ENCODE measurements at places on chromosomes 1 and 21.

GRCh38 chr1:182589520-182589919, 464 bp upstream of the RNASEL start:
- no peak for DNase-seq

DNA sequence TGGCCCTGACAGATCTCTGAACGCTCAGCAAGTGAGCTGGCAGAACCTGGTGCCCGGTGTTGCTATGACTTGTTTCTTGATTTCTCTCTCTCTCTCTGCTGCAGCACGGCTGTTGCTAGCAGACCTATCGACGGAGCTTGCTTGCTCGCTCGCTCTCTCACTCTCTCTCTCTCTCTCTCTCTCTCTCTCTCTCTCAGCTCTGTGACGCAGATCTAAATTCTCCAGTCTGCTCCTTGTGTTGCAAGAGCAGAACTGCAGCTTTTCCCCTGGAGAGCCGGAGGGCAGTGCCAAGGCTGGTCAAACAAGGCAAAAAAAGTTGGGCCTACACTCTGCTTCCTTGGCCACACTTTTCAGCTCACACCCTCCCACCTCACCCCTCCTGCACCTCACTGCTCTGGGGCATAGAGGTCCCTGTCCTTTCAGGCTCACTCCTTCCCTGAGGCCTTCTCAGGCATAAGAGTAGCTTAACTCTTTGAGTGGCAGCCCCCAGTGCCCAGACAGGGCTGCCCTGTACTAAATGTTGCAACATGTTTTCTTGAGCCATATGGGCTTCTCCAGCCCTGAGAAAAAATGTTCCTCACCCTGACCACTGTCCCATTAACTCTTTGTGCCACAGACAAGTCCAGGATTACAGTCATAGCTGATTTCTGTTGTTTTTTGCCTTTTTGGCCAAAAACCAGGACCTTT, 72.2 kb downstream of the CD46 start:
- DNase-seq, result peak; percentile 100

DNA sequence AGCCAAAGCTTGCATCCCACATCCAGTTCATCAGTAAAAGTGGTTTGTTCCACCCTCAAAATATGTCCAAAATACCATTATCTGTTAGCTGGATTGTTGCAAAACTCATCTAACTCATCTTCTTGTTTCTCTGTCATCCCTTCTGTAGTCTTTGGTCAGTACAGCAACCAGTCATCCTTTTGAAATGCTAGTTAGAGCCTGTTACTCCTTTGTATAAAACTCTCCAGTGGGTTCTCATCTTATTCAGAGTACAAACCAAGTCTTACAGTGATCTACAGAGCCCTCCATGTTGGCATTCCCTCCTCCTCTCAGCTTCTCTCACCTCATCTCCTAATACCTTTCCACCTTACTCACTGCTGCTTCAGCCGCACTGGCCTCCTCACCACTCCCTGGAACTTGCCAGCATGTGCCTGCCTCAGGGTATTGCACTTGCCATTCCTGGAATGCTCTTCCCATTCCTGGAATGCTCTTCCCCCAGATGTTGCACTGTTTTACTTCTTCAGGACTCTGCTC, 70.6 kb downstream of the LAMC1 start:
- peak; percentile 51 for DNase-seq

- DNase-seq, result no peak
Observed at GRCh38 chr1:242784807-242785206, 260.3 kb upstream of the PLD5 start.

DNA sequence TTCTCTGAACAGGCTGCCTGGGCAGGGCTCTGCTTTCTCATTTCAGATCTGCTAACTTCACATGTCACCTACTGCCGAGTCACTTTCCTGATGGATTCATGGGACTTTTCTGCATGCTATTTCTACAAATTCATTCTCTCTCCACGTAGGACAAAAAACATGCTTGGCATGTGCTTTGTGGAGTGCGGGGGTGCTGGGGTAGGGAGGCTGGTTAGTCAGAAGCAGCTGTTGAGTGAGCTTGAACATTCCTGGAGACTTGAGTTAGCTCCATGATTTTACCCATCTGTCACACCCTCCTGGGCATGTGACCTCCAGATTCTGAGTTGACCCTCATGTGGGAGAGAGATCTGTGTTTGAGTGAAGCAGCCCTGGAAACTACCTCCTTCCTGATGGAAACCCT, 71.4 kb downstream of the UCK2 start:
- peak; percentile 97 for DNase-seq

DNA sequence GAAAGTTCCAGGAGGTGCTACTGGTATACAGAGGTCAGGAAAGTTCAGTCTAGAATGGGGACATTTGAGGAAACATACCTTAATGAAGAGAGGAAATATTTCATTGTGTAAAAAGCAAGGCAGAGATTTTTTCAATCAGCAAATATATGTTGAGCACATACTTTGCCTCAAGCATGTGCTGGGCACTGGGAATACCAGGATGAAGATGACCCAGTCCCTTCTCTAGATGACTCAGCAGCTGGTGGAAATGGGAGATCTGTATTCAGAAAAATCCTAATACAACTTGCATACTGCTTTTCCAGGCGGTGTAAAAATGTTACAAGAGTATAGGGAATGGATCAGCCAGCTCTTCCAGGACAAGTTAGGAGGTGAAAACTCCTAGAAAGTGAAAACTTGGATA, 229.3 kb downstream of the FGGY start:
- DNase-seq, result no peak

DNA sequence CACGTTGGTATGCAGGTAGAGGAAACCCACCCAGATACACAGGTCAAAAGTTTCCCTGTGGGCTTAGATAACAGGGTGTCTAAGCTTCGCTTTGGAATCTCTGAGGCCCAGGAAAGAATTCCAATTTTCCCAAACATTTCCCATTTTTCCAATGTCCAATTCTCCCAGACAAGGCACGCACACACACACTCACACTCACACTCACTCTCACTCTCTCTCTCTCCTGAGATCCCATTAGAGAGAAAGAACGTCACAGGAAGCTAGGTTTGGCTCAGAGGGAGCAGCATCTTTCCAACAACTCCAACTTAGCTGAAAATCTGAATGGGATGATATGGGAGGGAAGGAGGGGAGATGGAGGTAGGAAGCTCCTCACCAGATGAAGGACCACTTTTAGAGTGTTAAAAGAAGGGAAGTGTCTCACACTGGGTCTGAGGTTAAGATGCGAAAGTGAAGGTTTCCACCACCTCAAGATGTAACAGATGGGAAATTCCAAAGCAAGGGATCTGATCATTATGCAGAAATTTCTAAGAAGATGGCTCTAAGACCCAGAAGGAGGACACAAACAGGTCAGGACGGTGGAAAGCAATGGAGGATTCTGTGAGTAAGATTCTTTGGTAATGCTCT, 63.5 kb downstream of the GNG12 start:
- no peak for DNase-seq

DNA sequence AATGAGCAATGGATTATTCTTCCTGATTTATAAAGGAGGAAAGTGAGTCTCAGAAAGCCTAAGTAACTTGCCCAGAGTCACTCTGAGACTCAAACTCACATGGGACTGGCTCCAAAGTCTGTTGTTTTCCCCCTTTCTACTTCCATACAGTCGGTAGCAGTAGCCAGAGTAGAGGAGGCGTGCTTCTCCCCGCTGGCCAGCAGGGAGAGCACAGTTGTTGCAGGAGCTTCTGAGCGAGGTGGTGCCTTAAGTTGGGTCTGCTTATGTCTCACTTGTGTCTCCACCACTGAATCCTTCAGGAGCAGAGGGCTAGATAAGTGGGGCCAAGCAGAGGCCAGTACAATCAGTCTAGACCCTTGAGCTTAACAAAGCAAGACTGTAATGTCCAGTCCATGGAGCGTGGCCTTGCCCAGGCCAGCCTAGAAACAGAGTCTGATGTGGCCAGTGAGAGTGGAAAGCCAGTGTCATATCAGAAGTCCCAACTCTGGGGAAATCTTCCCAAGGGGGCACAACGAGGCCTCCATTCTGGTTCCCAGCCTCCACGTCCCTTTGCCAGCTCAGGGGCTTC, 181.9 kb downstream of the ZSCAN20 start:
- no peak for DNase-seq

DNA sequence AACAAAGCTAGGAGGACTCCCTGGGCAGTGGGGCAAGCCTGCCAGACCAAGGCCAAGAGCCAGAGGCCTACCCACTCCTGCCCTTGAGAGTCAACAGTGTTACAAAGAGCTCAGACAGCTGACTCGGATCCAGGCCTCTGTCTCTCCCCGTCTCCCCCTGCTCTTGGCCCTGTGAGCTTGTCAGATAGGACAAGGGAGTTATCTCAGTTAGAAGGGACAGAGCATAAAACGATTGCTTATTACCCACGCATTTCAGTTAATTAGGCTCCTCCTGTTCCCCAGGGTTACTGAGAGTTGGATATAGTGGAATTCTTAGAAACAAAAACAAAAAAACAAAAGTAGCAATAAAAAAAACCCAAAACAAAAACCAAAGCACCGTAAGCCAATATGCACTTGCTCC, 1.3 kb downstream of the SLC41A1 start:
- peak; percentile 21 for DNase-seq

GRCh38 chr1:70169018-70169839, 36.1 kb downstream of the LRRC40 start:
- no peak for DNase-seq

GRCh38 chr1:91783423-91784170, 102.4 kb downstream of the TGFBR3 start:
- peak; percentile 82 for DNase-seq

DNA sequence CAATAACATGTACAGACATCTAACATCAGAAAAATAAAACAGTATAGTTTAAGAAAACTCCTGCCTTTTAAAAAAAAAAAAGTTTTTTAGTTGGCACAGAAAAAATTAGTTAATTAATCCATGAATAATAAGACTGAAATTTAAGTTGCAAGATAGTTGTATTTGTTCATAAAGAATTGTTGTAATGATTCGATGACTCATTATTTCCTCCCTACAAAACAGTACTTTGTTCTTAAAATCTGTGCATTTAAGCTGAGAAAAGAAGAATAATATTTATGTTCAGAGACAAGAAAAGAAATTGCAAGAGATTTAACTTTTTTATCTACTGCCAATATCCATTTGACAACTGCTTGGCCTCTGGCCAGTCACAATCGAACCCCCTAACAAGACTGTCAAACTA, 894.7 kb downstream of the ADGRL2 start:
- peak; percentile 66 for DNase-seq

- DNase-seq, result no peak
Observed at GRCh38 chr1:26353976-26354820, at the start of gene CRYBG2. CRYBG2 (minus strand) TSS chr1:26354130; CDS start chr1:26346657, 7,473 bp downstream.

DNA sequence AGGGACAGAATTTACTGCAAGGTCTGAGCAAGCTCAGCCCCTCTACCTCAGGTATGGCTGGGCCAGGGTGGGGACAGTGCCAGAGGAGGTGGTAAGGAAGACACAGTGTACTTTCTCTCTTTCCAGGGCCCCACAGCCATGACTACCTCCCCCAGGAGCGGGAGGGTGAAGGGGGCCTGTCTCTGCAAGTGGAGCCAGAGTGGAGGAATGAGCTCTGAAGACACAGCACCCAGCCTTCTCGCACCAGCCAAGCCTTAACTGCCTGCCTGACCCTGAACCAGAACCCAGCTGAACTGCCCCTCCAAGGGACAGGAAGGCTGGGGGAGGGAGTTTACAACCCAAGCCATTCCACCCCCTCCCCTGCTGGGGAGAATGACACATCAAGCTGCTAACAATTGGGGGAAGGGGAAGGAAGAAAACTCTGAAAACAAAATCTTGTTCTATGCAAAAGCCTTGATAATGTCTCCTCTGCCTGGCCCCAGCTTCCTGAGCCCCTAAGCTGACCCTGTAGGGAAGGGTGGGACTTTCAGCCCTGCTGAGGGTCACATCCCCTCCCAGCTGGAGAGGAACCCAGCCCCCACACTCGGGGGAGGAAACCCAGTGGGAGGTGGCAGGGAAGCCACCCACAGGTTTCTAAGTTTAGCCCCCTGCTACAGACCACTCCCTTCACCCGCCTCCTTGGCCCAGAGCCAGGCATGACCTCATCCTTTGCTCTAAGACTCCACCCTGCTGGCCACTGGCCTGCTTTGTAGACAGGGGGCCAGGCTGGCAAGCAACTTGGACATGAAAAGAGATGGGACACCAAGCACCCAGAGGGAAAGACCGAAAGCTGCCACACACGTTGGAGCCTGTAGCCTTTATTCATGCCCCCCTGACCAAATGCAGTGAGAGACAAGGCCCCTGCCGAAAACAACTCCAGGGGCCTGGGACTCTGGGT, 6.4 kb downstream of the RHOC start:
- DNase-seq, result peak; percentile 87

DNA sequence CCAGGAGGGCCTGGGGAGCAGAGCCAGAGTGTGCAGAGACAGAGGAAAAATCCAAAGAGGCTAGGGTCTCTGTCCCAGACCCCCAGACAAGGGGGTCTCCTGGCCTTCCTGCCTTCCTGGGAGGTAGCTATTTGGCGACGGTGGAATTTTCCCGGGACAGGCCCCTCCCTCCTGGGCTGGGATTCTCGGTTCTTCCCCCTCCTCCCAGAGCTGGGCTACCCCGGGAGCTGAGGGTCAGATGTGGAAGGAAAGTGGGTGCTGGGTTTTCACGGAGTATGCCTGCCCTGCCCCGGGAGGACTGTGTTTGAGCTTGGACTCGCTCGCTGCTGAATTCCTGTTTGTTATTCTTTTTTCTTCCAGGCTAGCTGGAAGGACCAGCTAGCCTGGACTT, 759 bp downstream of the AMPD2 start:
- DNase-seq, result peak; percentile 53

DNA sequence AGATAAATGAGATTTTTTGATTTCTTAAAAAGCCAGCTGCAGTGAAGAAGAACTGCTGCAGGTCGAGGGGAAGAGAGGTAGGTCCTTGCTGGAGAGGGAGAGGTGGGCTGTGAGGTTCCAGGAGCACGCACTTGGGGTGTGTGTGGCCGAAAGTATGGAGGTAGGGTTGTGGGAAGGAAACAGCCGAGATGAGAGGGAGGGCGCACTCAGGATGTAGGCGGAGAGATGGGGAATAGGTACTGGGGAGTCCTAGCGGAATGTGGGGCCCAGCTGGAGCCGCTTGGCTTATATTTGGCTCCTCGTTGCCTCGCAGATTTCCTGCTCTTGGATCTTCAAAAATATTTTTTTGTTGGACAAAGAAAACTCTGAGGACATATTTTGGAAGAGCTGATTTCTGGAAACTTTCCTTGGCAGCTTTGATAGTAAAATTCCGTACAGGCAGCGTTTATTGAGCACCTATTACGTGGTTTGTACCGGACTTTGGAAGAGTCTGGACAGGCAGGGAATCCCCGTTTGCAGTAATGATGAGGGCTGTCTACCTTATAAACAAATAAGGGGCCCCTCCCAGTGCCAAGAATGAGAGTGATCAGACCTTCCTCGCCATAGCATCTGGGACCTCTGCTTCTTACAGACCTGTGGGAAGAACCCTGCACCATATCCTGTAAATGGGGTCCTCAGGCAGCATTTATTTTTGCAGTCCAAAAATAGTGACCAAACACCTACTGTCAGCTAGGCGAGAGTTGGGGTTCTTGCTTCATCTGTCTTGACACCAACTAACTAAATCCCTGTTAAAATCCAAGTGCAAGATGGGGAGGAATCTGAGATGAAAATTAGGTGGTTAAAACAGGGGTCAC, 1.5 kb downstream of the LRRC8D start:
- no peak for DNase-seq
